Left renal pelvis (tissue), 4 donors: ENCODE measurements at places on chromosomes 2 and 18. TPM values are rescaled to one million over a fixed set of nuclear protein-coding genes. Genes with fewer than 3 reads are reported as not detected.

- DNase-seq: no peak
Observed at GRCh38 chr2:86789687-86790133, 1.0 kb downstream of the CD8A start.

DNA sequence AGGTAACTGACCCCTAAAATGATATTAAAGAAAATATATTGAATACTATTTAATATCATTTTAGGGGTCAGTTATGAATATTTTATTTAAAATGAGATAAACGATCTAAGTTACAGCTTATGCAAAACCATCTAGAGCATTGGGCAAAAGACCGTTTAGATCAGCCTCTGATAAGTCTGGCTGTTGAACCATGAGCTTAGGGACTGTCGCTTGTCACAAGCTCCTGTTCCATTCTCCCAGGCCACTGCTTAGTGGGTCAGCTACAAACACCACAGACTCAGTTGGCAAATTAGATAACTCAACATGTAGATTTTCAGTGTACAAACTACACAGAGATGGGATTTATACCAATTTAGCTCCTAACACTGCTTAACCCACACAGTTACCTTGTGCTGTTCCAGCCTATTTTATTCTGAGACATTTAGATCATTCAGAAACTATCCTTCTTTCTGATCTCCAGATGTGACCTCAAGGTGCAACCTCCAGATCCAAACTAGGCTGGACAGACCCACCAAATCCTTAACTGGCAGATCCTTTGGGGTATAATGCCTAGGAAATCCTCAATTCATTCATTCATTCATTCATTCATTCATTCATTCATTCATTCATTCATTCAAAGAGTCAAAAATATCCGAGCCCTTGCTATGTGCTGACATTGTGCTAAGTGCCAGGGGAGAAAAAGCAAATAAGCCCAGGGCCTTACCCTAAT is 82.8 kb downstream of the HRH4 start:
- no peak for DNase-seq

The MEP1B gene
- polyA plus RNA-seq: not detected

DNA sequence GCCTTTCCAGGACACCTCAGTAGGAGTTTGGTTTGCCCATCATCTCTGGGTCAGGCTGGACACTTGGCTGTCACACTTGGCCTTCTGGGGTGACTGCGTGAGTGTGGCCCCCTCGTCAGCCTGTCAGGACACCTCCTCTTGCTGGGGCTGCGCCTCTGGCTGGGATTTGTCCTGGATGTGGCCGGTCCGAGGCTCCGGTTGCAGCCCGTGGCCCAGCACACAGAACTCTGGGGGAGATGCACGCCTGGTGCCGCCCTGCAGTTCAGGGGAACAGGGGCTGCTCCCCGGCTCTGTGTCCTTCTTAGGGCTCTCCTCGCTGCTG is 9.6 kb downstream of the PCARE start:
- DNase-seq: no peak

DNA sequence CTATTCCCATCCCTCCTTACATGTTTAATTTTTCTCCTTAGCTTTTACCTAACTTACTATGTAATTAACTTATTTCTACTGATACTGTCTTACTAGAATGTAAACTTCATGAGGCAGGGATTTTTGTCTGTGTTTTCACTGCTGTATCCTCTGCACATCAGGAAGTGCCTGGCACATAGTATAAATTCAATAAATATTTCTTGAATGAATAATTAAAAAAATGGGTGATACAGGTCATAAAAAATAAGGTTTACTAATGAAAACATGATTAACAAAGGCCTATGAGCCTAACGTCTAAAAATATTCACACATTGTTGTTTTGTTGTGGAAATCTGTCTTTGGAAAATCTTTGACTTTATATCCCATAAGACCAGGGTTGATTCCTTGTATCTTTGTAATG is 4.5 kb downstream of the RBKS start:
- no peak for DNase-seq

DNA sequence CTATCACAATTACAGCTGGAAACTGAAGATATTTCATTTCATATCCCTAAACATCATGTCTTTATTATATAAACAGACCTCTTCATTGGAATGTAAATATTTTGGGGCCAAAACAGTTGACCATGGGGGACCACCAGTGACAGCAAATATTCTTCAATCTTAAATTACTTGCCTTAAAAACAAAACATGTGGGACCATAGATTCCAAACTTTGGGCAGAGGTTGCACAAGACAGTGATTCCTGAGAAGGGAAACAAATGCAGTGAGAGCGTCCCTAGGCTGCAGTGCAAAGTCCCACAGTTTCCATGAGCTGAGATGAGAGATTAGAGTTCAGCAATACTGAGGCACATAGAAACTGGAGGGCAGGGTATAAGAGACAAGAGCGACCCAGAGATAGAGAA is 818.9 kb downstream of the CBLN2 start:
- DNase-seq: no peak
